Neural progenitor cell (in vitro differentiated cells): ENCODE measurements at places on chromosomes 4 and X. TPM values are rescaled to one million over a fixed set of nuclear protein-coding genes. Genes with fewer than 3 reads are reported as not detected.

Gene IL3RA
- not detected in 2 replicates for total RNA-seq

GRCh38 chrX:111411557-111411956 is 435 bp downstream of the DCX start:
- DNase-seq: peak; percentile 37
- H3K27ac ChIP-seq: peak overlapping the region; percentile 11
- peak overlapping the region; percentile 43 for H3K4me3 ChIP-seq
- H3K27me3 ChIP-seq: no peaks in the 10 kb centered on the region
- no peaks in the 10 kb centered on the region for H3K36me3 ChIP-seq

DNA sequence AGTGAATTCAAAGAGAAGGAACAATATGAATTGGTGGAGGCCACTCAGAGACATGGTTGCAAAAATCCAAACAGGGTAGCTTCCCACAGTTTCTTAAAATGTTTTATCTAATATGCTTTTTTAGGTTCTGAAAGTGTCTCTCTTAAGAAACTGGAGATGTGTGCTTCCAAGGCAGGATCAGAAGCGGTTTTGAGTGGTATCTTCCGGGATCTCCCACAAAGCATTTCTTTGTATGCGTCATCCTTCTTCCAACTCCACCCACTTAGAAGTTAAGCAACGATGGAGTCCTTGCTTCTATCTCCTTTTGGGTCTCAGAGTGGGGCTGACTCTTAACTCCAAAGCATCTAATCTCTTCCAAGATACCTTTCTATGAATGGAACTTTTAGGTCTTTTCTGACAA is 196.7 kb downstream of the MID1 start:
- H3K27ac ChIP-seq: no peak overlapping the region
- no peak overlapping the region for H3K4me3 ChIP-seq
- no peaks in the 10 kb centered on the region for H3K4me1 ChIP-seq
- DNase-seq: no peak
- H3K36me3 ChIP-seq: no peaks in the 10 kb centered on the region

GRCh38 chr4:153729895-153730294 is 29.9 kb downstream of the RNF175 start:
- no peak overlapping the region for H3K4me3 ChIP-seq
- H3K36me3 ChIP-seq: no peaks in the 10 kb centered on the region
- H3K27me3 ChIP-seq: no peaks in the 10 kb centered on the region

GRCh38 chr4:27360790-27361267 is 500.2 kb downstream of the STIM2 start:
- no peaks in the 10 kb centered on the region for H3K36me3 ChIP-seq
- peaks cover 51% of the 10 kb centered on the region for H3K4me1 ChIP-seq
- no peaks in the 10 kb centered on the region for H3K27me3 ChIP-seq

DNA sequence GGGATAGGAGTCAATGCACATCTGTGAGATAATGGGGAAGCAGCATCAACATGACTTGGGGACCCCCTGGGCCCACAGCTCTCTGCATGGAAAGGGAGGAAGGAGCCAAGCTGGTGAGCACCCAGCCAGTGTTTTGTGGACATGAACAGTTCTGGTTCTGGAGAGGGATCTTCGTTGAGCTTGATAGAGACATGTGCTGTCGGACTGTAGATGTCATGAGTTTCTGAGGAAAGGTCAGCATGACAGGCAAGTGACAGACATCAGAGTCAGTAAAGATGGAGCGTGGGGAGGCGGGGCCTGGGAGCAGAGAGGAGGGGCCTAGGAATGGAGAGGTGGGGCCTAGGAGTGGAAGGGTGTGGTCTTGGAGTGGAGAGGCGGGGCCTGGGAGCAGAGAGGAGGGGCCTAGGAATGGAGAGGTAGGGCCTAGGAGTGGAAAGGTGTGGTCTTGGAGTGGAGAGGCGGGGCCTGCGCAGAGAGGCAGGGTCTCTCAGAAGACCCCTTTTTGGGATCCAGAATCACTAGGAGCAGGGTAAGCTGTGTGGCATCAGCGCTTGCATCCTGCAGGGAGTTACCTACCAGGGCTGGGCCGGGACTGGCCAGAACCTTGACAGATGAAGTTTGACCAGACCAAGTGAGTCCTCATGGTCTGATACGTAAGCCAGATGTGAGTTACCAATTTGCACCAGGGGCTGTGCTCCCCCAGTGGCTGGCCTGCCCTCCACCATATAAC is 33.7 kb downstream of the PIGG start:
- H3K27ac ChIP-seq: no peak overlapping the region
- no peak for DNase-seq
- H3K4me3 ChIP-seq: no peak overlapping the region
- no peaks in the 10 kb centered on the region for H3K36me3 ChIP-seq

GRCh38 chrX:9133426-9133825 is 99.5 kb upstream of the FAM9B start:
- DNase-seq: no peak
- H3K4me3 ChIP-seq: no peak overlapping the region
- no peaks in the 10 kb centered on the region for H3K36me3 ChIP-seq
- H3K27ac ChIP-seq: no peak overlapping the region

DNA sequence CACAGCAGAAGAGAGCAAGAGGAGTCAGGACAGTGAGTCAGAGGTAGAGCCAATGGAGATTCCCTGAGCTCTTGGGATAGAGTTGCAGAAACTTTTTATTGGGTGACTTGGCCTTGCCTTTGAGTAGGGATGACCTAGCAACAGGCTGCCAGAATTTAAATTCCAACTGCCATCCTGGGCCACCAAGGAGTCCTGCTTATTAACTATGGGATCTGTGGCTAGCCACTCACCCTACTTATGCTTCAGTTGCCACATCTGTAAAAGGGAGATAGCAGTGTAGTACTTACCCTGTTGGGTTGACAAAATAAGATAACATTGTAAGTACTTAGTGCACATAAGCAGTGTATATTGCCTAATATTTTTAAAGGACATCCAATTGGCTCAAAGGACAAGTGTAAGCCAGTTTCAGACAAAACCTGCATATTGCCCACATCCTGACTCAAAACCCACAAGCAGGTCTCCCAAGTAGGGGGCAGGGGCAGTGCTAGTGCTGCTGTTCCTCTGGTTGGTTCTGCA is 43.5 kb upstream of the TMEM164 start:
- H3K27me3 ChIP-seq: no peaks in the 10 kb centered on the region
- no peaks in the 10 kb centered on the region for H3K36me3 ChIP-seq
- H3K4me1 ChIP-seq: no peaks in the 10 kb centered on the region

DNA sequence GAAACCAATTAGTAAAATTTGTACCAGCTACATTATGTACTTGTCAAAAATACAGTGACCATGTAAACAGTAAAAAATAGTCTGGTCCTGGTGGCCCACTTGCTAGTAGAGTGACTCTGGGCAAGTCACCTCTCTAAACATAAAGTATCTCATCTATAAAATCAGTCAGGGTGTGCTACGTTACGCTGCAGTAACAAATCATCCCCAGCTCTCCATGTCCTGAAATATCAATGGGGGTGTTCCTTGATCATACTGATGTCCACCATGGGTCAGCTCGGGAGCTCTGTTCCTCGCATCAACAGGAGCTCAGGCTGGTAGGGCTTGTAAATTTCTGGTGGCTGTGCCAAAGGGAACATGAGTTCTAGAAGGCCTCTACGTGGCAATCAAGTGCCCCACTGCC is 268.6 kb downstream of the RAB28 start:
- H3K36me3 ChIP-seq: no peaks in the 10 kb centered on the region
- H3K4me3 ChIP-seq: no peak overlapping the region
- no peak overlapping the region for H3K27ac ChIP-seq
- H3K27me3 ChIP-seq: no peaks in the 10 kb centered on the region
- no peaks in the 10 kb centered on the region for H3K4me1 ChIP-seq
- no peak for DNase-seq

DNA sequence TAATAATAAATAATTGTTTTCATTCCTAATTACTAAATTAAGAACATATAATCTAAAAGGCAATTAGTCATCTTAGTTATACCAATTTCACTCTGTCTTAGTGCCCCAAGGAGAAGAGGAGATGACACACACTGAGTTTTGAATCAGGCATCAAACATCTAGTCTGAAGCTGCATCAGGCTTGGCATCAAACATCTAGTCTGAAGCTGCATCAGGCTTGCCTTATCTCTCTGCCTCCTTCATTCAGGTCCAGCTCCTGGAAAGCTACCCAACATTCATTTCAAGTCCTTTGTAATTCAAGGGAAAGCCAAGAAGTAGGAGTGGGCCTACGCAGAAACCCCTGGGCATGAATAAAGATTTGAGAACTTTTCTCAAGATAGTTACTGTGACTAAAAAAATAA is 62.2 kb downstream of the SH3RF1 start:
- peak; percentile 27 for DNase-seq
- H3K4me3 ChIP-seq: no peak overlapping the region
- H3K4me1 ChIP-seq: peaks cover 37% of the 10 kb centered on the region
- H3K27me3 ChIP-seq: no peaks in the 10 kb centered on the region
- H3K36me3 ChIP-seq: no peaks in the 10 kb centered on the region

GRCh38 chr4:173218411-173219125 is 50.0 kb downstream of the GALNT7 start:
- H3K36me3 ChIP-seq: no peaks in the 10 kb centered on the region
- no peak for DNase-seq
- no peaks in the 10 kb centered on the region for H3K27me3 ChIP-seq
- H3K4me3 ChIP-seq: no peak overlapping the region

DNA sequence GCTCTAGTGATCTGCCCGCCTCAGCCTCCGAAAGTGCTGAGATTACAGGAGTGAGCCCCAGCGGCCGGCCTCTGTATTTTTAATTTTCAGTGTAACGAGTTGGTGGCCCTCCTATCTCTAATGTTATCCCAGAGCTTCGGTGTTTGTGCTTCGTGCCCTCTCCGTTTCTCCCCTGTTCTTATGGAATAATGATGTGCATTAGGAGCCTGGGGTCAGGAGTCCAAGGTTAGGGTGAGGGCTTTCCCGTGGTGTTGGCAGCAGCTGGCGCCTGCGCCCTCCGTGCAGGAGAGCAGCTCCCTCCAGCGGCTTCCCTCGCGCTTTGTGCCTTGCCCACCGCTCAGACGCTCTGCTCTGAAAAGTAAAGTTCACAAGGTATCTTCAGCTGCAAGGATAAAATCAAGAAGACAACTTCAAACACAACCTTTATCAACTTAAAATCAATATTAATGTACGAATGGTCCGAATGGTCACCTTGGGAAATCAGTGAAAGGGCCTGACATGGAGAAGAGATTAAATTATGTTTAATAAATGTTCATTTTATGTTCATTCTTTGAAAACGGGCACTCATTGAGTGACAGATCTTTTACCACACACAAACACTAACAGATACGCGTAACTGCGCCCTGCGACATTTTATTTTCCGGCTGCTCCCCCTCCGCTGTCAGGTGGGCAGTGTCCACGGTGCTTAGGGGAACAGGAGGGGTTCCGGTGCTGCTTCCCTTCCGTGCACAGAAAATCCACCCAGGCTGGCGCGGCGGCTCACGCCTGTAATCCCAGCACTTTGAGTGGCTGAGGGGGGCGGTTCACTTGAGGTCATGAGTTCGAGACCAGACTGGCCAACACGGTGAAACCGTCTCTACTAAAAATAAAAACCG is 62.4 kb downstream of the TRAPPC11 start:
- no peak overlapping the region for H3K27ac ChIP-seq
- no peaks in the 10 kb centered on the region for H3K36me3 ChIP-seq
- peak; percentile 32 for DNase-seq
- no peak overlapping the region for H3K4me3 ChIP-seq
- H3K27me3 ChIP-seq: peaks cover 34% of the 10 kb centered on the region

GRCh38 chr4:71270901-71271300 is 67.9 kb upstream of the SLC4A4 start:
- H3K27ac ChIP-seq: no peak overlapping the region
- no peaks in the 10 kb centered on the region for H3K4me1 ChIP-seq
- peak; percentile 36 for DNase-seq
- H3K27me3 ChIP-seq: no peaks in the 10 kb centered on the region
- H3K36me3 ChIP-seq: no peaks in the 10 kb centered on the region

DNA sequence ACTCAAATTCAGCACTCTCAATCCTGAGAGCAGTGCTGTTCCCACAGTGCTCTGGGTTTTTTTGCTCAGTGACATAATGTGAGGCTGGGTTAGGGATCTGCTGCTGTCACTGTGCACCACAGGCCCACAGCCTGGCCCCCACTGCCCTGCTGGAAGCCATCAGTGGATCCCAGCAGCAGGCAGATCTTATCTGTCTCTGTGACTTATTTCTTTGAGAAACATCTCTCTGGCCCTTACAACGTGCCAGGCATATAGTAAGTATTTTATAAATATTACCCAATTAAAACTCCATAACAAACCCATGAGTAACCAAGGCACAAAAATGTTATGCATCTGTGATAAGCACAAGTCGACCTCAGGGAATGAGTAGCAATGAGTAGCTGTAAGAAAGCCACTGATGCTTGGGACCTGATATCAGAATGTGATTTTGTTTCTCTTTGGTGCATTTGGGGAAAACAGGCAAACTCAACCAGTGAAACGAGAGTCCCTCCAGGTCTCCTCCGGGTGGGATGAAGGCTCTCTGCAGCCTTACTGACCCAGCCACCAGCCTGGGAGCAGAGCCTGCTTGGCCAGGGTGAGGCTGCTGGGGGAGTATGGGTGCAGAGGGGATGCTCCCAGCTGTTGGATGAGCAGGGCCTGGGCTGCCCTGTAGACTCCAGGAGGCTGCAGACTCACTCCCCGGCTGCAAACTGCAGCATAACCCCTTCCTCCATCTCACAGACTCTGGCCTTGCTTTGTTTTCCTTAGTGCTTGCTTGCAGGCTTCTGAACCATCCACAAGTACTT is 172.7 kb upstream of the LNX1 start:
- no peaks in the 10 kb centered on the region for H3K27me3 ChIP-seq
- H3K4me3 ChIP-seq: no peak overlapping the region
- peak; percentile 4 for DNase-seq
- H3K27ac ChIP-seq: no peak overlapping the region

DNA sequence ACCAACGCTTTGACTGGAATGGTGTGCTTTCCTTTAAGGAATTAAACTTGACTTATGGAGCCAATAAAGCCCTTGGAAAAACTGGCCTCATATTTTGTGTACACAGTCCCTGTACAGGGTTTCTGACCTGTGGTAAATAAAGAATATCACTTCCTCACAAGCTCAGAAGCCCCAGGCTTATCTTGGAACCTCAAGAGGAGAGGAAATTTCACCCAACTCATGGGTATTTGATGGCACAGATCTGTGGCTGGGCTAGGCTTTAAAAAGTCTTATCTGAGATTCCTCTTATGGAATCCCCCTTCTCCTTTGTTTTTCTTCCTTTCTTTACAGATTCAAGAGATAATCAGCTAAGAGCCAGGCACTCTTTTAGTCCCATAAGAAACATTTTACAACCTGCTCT is 89.3 kb upstream of the USP38 start:
- H3K27me3 ChIP-seq: no peaks in the 10 kb centered on the region
- H3K36me3 ChIP-seq: no peaks in the 10 kb centered on the region
- H3K4me3 ChIP-seq: no peak overlapping the region
- H3K27ac ChIP-seq: no peak overlapping the region
